Stimulated activated CD8-positive, alpha-beta memory T cell treated with anti-CD3 and anti-CD28 coated beads, Interleukin-7, amount 100 ng/mL, for 4 hours (primary cell): ENCODE measurements at places on chromosomes 7 and 10.

GRCh38 chr7:68576366-68576765 is 1021.9 kb upstream of the AUTS2 start:
- DNase-seq: no peak

- DNase-seq: no peak
Observed at GRCh38 chr7:139741789-139742344, 35.9 kb downstream of the HIPK2 start.

GRCh38 chr7:111650456-111650999 is 88.2 kb upstream of the IMMP2L start:
- DNase-seq: no peak

- no peak for DNase-seq
Observed at GRCh38 chr7:101598422-101598985, 30.6 kb downstream of the MYL10 start.

DNA sequence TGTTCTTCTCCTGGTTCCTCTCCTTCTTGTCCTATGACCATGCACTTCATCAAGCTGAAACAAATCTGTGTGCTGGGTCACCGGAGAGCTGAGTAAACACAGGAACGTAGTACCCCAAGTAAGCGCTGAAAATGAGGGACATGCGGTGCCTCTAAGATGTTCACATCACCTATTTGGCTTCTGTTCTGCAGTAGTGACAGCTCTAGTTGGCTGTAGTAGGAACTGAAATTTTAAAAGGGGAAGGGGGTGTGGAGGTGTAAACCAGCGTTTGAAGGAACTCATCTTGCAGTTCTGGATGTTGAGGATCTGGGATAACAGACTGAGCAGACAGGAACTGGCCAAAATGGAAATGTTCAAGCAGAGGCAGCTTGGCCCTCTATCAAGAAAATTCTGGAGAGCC is 85.2 kb downstream of the WNT2 start:
- no peak for DNase-seq

GRCh38 chr10:14247377-14248116 is 83.2 kb downstream of the FRMD4A start:
- DNase-seq: no peak
